ENCODE measurements at places on chromosomes 2 and 18.

DNA sequence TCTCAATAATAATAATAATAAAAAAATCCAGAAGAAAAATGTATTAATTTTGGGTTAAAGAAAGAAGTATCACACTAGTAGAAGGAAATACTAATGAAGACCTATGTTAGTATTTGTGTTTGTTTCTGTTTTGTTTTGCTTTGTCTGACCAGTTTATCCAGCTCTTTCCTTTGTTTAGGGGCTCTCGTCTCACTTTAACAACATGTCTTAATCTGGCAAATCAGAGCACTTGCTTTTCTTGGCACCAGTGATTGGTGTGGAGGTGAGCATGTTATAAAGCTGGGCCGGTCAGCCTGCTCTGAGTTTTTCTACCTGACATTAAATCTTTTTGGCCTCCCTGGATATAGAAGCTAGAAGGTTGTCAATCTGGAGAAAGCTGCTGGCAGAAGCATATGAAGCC, 15.1 kb upstream of the MEX3C start:
- no peak for DNase-seq

DNA sequence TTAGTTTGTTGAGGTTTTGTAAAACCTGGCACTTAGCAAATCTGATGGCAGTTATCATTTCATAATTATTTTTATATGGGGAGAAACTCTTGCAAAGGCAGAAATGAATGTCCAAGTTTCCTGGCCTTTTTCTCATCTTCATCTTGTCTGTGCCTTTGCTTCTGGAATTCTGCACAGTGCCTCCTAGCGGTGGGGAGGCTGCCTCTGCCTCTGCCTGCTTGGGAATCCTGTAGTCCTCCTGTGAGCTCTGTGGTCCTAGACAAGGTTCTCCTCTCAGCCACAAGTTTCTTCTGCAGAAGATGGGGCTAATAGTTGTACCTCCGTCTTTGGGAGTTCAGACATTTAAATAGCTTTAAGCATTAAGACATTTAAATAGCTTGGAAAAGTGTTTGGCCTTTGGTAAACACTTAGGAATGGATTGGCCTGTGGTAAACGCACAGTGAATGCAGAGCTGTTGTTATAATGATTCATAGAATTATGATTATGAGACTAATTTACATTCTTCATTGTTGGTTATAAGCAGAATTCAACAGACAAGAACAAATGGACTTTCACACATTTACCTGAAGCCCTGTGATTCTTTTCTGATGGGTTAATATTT, 101.2 kb downstream of the ZNF236 start:
- no peak for DNase-seq

- no peak for DNase-seq
Observed at GRCh38 chr2:2662037-2662846, 331.2 kb upstream of the MYT1L start.

- DNase-seq: no peak
Observed at GRCh38 chr2:126675637-126676036, 19.7 kb downstream of the GYPC start.

DNA sequence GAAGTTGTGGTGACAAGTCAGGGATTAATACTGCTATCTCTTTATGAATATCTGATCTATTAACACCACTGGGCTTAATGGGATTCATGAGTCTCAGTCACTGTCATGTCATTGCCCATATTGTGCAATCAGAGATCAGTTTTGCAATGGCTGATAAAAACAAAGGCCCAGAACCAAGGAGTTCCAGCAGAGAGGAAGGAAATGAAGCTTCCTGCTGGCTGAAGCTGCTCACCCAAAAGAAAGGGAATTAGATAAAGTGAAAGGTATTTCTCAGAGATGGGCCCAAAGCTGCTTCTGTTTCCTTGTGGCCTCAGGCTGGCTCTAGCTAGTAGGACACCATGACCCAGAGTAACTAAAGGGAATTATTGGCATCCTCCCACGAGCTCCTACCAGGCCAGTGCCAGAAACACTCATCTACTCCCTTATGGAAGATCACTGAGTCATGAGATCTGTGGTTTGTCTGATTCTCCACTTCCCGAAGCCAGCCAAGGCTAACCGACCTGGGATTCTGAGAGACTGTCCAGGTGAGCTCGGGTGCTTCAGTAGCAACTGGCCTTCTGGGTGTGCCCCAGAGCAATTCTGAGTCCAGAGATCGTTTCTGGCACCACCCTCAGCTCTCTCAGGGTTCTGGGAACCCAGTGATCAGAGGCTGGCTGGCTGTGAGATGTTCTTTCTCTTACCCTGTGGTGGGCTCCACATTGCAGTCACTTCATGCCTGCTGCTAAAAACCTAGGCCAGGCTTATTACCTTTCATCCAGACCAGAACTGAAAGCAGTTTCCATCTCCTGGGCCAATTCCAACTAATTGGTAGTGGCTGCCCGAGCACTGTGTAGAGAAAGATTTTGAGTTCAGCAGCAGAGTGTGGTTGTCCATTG, 129.5 kb upstream of the PELI1 start:
- DNase-seq: peak; percentile 80

- no peak for DNase-seq
Observed at GRCh38 chr18:33581856-33582255, 3.8 kb downstream of the ASXL3 start.

GRCh38 chr2:191009541-191010374, 4.2 kb downstream of the STAT1 start:
- no peak for DNase-seq

DNA sequence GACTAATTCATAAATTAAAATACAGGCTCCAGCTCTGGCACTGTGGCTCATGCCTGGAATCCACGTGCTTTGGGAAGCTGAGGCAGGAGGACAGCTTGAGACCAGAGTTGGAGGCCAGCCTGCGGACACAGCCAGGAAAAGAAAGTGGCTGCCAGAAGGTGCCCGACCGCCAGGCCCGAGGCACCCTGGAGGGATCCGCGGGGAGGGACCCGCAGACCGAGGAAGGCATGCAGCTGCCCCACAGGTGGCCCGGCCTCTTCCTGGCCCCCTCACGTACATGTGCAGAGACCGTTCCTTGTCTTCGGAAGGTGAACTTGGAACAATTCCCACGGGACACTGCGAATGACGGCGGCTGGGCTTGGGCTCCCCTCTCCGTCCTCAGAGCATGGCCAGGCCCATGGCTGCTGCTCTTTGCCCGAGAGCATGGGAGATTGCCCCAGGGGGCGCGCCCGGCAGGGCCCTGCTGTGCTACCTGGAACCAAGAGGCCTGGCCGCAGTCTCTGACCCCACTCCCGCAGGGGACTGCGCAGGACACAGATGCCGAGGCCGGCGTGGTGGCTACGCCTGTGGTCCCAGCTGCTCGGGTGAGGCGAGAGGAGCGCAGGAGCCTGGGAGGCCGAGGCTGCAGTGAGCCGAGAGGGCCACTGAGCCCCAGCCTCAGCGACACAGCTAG, 55.6 kb upstream of the IMP4 start:
- DNase-seq: no peak
